SK-N-SH treated with all-trans-retinoic acid at 6 μM for 48 hours (cell line): ENCODE measurements at places on chromosomes 13 and 19.

DNA sequence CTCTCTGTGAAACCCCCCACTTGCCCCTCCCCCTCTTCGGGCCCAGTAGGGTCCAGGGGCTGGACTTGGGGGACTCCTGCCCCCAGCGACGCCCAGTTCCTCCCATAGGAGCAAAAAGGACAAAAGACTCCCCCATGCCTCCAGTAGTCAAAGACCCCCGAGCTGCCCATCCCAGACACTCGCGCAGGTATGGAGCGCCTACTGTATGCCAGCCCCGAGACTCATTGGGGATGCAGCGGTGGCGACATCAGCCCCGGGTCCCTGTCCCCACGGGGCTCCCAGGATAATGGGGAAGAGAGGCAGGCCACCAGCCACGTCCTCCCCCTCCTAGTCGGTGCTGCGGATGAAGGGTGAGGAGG, 18.3 kb upstream of the ZNRF4 start:
- ATAC-seq, result no peak; the same call in 2 of the 3 replicates

GRCh38 chr19:33110137-33110910, 21.6 kb upstream of the WDR88 start:
- ATAC-seq, result no peak

DNA sequence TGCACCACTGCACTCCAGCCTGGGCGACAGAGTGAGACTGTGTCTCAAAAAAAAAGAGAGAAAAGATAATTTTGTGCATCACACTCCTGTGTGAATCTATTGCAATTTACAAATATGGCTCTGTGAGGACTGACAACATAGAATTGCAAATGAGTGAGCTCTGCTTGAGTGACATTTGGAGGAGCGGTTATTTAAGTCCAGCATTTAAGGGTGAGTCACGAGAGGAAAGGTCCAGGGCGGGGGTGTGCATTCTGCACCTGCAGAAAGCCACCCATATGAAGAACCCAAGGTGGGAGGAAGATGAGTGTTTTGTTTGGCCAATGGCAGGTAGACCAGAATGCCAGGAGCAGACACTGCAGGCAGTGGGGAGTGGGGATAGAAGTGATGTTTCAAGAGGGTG, 58.5 kb downstream of the DGKH start:
- ATAC-seq, result no peak

DNA sequence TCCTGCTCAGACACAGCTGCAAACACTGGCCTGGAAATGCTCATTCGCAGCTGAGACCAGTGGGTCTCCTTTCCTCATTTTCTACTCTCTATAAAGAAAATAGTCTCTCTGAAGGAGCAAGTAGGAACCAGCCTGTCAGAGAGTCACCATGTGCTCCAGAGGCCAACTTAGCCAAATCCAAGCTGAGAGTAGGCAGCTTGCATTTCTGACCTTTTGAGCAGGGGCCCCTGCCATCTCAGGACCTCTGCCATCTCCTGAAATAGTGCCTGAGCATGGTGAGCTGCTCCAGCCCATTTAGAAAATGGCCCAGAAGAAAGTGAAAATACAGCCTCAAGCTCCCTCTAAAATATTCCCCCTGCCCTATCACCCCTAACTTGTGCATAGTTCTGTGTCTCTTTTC, 95.6 kb downstream of the STOML3 start:
- no peak for ATAC-seq

DNA sequence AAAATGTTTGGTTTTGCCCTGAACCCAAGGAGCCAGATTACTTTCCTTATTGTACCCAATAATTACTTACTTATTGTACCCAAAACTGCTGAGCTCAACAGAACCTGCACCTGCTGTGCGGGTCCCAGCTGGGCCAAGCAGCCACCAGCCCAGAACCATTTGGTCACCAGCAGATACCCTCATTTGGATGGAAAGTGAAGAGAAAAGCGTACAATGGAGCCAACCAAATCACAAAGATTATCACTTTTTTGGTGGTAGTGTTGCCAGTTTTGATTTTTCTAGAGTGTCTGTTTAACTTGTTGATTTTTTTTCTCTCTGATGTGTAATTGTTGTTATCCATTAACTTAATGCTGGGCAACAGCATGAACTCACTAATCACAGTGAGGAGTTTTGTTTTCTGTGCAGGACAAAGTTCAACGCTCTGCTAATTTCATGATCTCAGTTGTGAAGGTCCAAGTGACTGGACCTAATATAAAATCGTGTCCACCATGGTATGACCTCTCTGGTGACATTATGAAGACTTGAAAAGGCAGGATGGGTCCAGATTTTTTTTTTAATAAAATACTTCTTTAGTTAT, 23.8 kb downstream of the SPATA13 start:
- ATAC-seq, result no peak

DNA sequence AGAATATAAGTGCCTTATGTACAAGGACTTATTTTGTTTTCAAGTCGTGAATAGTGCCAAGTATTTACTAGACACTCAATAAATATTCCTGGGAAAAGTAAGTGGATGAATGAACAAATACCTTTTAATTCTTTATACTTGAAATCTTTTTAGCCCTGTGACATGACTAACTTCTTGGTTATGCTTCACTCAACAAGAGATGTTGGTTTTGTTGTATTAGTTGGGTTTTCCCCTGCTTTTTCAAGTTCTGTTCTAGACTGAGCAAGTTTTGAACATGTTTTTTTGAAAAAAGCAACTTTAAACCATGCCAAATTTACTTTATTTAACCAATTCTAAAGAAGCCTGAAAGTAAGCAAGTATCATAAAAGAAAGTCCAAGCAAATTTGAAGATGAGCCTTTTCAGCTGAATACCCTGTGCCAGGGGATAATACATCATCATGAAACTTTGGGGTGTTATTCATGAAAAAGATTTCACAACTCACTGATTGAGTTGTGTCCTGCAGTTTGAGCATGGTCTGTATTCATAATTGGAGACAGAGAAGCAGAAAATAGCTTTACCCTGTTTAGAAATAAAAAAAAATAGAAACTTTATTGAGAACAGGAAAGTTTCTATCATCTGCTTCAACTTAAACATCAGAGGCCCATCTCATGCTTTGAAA, 11.1 kb downstream of the LMO7 start:
- no peak for ATAC-seq

GRCh38 chr13:106212386-106213010, 323.0 kb downstream of the EFNB2 start:
- no peak for ATAC-seq

DNA sequence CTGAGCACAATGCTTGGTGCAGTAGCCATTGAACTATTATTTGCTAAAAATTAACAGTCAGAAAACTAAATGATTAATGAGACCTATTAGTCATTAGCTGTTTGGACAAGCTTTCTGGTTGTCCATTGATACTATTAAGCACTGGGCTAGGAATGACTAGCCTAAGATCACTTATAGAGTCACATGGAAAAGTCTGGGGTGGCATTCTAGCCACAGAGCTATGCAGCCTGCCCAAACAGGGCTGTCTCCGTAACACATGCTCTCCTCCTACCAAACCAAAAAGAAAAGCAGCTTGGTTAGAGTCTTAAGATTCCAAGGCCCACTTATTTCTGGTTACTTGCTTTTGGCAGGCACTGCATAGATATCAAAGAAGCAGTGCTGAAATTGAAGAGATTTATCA, 193.5 kb upstream of the NBEA start:
- no peak for ATAC-seq

GRCh38 chr13:39600766-39601165, 2.2 kb downstream of the LHFPL6 start:
- no peak for ATAC-seq

GRCh38 chr13:80237646-80238045, 103.3 kb downstream of the SPRY2 start:
- ATAC-seq, result no peak

DNA sequence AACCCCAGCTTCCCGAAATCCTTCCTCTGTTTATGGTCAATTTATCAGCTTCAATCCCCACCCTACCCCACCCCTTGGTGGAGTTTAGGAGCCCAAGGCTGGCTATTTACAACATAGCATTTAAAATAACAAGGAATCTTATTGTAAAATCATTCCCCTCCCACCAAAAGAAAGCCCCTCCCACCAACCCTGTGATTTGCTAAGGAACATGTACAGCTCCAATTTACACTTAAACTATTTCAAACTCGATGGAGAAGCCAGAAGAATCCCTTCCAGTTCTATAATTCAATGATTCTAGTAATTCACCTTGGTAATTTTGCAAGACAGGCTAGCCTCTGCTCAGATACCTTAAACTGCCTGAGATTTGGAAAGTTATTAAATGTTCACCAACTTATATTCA, 3.0 kb downstream of the LATS2 start:
- ATAC-seq, result peak; percentile 4; the same call in 2 of the 3 replicates

GRCh38 chr13:43005460-43006236, 13.6 kb upstream of the EPSTI1 start:
- peak; percentile 77 for ATAC-seq

- peak; percentile 70 for ATAC-seq
These were observed 94.3 kb downstream of the FAM216B start for GRCh38 chr13:42875475-42876269.

- ATAC-seq, result no peak; the same call in 2 of the 3 replicates
These were observed 6.1 kb upstream of the ADGRE5 start for GRCh38 chr19:14375055-14375581.

DNA sequence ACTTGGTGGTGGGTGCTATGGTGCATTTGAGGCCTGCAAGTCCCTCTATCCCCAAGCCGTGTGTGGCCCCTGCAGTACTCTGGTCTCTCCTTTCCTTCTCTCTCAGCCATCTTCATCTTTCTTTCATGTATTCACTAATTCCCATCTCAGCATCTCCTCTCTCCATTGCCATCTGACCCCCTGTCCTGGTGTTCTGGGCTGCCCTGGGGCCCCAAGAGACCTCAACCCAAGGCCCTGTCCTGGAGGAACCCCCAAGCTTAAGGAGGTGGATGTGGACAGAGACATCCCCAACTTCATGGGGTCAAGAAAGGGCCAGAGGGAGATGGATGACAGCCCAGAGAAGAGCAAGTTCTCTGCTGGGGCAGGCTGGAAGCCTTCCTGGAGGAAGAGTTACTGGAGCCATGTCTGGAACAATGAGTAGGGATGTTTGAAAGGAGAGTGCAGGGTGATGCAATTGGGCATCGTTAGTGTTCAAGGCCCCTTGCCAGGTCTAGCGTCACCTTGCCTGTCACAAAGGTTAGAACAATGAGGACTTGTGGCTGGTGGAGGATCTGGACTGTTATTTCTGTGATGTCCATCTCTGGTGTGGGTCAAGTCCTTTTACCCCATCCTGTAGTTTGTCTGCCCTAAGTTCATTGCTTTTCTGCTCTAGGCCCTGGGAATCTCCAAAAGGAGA, 3.5 kb downstream of the CYP4F3 start:
- no peak for ATAC-seq

DNA sequence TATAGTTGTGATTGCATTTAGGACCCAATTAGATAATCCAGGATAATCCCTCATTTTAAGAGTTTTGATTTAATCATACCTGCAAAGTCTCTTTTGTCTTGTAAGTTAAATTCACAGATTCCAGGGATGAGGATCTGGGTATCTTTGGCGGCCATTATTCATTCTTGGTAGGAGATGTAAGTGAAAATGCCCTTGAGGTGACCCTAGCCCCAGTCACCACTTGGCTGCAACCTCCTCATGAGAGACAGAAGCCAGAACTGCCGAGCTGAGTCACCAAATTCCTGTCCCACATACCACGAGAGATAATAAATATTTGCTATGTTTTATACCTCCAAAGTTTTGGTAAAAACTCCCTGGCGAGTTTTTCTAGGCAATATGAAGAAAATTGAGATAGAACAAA, 389.4 kb downstream of the RFC3 start:
- ATAC-seq, result peak; percentile 94

DNA sequence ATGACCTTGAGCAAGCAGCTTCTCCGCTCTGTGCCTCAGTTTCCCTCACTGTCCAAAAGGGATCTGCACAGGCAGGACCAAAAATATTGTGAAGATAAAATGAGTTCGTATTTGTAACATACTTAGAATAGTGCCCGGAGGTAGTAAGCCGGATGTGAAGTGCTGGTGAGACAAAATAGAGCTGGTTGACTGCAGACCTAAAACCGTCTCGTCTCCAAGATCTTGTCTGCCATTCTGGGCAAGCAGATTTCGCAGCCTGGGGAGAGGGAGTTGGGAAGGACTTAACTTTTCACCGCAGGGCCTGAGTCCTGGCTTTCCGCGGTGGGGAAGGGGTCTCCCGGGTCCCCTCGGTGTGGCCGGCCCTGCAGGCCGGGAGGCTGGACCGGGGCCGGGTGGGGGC, 8.2 kb upstream of the BBC3 start:
- no peak for ATAC-seq

GRCh38 chr19:53123400-53123799, 9.3 kb downstream of the ZNF415 start:
- no peak for ATAC-seq

DNA sequence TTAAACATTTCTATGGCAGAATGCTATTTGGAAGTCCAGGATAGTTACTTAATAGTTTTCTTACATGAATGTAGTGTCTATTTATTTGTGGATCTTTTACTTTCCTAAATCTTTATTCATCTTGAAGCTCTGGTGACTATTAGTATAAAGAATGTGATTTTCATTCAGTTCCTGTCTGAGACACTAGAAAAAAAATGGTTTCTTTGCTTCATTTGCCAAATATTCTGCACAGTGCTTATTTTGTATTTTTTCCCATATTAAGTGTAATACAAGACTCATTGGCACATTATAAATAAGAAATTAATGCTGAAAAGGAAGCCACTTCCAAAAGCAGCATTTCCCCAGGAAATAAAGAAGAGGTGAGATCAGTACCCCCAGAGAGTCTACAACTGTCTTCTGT, 109.8 kb downstream of the POSTN start:
- no peak for ATAC-seq

DNA sequence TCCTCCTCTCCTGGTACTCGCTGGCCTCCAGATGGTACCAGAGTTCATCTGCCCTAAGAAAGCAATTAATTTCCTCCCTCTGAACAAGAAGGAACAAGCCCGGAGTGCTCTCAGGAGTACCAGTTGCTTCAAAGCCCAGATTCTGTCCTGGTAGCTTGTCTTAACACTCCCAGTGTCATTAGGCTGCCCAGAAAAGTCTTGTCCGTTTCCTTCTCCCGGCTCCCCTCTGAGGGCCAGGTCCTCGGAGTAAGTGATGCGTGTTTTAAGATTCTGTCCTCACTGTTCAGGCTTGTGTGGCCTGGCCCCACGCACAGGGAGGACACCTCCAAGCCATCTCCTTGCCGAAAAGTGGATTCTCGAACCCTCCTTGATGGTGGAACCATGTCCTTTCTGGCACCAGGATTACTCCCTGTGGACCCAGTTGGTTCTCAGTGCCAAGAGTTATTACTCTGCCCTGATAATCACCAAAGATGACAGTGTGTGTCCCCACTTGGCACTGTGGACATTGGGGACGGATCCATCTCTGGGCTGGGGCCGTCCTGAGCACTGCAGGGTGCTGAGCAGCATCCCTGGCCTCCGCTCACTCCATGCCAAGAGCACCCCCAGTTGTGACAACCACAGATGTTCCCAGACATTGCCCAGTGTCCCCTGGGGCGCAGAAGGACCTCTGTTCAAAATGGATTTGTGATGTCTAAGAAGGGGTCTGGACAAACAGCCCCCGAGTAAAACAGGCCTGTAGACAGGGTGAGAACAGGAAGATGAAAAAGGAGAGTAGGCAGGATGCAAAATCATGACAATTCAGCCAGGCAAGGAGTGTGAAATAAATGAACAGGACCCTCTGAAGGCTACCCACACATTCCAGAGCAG, 52.4 kb downstream of the RFX2 start:
- no peak for ATAC-seq

- peak; percentile 47 for ATAC-seq
These were observed 3.5 kb downstream of the KCNN4 start for GRCh38 chr19:43777163-43777695.

- no peak for ATAC-seq
These were observed 41.2 kb upstream of the TUBGCP3 start for GRCh38 chr13:112629161-112629560.

GRCh38 chr13:98044301-98044700, 90.8 kb downstream of the IPO5 start:
- no peak for ATAC-seq

- ATAC-seq, result no peak
These were observed 1.6 kb downstream of the ZNF730 start for GRCh38 chr19:23118400-23118799.
